HS-5 (cell line): ENCODE measurements at places on chromosomes 13 and 19.
A peak's percentile ranks its signal among the peaks of the same experiment; 100 is the strongest.

DNA sequence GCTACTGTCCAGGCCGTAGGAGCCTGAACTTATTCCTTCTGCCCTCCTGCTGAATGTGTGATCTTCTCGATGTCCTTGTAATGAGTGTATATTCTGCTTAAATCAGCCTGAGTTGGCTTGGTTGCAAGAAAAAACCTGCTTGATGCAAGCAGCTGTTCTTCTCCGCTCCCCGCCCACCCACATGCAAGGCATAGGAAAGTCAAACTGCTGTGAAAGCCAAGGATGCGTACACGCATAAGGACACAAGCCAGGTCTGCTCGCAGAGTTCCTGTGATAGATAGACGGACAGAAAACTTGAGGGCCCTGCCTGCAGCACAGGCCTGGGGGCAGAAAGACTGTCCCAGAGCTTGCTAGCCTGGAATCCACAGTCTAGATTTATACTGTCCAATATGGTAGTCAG lies 101.1 kb downstream of the DNAJC15 start:
- DNase-seq, result no peak

DNA sequence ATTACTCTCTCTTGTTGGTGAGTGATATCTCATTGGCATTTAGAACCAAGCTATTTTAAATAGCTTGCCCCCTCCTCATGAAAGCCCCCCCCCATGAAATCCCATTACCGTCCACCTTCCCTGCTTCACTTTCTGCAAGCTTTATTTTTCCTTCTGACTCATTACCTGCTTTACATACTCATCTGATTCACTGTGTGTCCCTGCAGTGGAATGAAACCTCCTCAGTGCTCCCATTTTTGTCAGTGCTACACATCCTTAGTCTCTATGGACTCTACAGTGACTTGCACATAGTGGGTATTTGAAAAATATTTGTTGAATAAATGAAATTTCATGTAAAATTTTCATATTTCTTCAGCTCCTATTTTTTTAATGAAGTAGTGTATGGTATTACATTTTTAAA lies 62.3 kb downstream of the DOCK9 start:
- DNase-seq, result no peak

- DNase-seq, result no peak
These were observed 24.2 kb downstream of the TEX29 start for GRCh38 chr13:111344471-111345191.

- DNase-seq, result no peak
These were observed 4.1 kb downstream of the SLC10A2 start for GRCh38 chr13:103062079-103062478.

DNA sequence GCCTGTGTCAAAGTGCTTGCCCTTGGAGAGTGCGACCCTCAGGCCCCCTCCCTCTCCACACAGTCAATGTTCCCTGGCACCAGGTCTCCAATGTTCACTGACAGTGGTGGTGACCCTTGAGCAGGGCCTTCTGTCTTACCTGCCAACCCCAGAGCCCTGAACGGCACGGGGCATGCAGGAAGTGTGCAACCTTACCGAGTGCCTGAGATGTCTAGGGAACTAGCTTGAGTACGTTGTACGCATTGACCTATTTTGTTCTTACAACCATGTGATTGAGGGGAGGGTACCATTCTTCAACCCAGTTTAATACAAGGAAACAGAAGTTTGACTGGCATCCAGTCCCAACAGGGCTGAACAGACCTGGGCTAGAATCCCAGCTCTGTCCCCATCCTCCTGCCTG lies 13.2 kb downstream of the MAG start:
- DNase-seq, result no peak

DNA sequence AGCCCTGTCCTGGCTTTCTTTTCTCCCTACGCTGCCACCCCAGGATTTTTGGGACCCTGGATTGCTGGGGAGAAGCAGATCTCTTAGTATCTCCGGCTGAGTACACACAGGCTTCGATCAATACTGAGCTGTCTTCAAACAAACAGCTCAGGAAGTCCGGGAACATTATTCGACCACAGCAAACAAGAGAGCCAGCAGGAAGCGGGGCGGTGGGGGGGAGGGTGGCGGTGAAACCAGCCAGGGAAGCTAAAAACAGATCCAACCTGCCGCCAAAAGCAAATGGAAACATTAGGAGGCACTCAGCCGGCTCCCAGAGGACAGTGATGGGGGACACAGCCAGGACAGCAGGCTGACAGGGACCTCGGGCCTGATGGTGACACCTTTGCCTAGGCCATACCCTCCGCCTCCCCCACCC lies 12.2 kb upstream of the BCAM start:
- DNase-seq, result no peak

DNA sequence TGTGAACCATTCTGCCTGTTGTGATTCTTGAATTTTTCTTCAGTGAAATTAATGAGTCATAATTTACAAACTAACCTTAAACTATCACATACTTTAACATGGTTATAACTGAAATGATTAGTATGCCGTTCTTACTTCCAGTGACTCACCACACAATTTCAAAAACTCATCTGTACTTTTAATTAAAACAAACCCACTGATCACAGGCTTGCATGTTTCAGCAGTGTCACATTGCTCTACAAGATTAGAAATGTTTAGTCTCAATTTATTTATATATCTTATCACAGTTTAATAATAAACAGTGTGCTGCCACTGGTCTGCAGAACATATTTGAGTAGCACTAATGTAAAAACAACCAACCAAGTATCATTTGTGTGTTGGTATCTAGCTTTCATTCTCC lies 2227.9 kb upstream of the PCDH20 start:
- DNase-seq, result no peak

GRCh38 chr19:7337380-7338194 lies 11.2 kb upstream of the ARHGEF18 start:
- DNase-seq, result no peak

DNA sequence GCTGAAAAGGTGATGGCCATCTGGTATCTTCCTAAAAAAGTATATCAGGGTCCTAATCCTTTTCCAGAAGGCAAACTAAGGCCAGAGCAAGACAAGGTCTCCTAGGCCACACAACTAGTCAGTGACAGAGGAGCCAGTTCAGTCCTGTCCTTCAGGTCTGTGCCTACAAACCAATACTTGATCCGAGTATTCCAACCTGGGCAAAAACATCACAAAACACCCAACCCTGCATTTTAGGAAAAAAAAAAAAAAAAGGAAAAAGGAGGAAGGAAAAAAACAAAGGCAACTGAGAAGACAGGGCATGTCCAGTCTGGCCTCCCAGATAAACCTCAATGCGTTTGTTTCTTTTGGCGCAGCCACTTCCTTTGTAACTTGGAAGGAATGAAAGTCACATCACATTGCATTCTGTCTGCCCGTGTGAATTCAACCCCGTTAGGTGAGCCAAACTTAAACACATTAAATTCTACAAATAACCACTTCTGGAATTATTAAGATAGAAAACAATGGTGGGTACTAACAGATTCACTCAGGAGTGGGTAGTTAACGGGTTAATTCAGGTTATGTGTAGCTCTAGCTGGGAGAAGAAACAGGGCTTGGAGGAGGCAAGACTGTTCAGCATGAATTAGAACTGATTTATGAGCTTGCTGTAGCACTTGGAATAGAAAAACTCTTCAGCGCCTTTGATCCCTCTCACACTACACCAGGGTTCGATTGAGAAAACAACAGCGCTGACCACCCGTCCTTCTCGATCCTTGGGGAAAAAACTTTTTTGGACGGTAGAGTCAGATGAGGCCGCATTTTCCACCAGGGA lies 43.0 kb upstream of the HNRNPA1L2 start:
- no peak for DNase-seq

- DNase-seq, result peak; percentile 86
These were observed at the start of gene ZNF700 for GRCh38 chr19:11924886-11925650. Gene ZNF700, plus strand, starts transcription at chr19:11925107. Its CDS starts 104 bp downstream, at chr19:11925211.

DNA sequence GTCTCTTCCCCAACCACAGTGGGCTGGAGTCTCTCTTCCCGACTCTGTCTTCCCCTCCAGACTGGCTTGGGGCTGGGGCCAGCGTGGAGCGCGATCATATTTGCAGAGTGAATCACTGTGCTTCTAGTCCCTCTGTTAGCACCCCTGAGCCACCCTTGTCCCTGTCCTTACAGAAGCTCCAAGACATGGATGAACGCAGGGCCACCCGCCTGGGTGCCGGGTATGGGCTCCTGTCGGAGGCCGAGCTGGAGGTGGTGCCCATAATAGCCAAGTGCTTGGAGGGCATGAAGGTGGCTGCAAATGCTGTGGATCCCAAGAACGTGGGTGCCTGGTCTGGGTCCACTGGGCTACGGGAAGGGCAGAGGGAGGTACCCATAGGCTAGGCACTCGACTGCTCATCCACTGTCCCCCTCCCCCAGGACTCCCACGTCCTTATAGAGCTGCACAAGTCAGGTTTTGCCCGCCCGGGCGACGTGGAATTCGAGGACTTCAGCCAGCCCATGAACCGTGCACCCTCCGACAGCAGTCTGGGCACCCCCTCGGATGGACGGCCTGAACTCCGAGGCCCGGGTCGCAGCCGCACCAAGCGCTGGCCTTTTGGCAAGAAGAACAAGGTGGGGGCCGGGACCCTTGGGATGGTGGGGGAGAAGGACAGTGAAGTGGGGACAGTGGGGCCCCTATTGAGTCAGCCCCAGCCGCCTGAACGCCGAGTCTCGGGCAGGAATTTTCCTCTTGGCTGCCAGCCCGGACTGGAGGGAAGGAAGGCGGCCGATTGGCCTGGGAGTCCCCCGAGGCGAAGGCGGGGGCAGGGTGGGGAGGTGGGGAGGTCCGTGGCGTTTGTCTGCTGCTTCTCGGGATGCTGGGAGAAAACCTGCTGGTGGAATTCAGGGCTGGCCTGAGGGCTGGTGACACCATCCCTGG lies 5.2 kb downstream of the TRIP10 start:
- DNase-seq, result no peak

DNA sequence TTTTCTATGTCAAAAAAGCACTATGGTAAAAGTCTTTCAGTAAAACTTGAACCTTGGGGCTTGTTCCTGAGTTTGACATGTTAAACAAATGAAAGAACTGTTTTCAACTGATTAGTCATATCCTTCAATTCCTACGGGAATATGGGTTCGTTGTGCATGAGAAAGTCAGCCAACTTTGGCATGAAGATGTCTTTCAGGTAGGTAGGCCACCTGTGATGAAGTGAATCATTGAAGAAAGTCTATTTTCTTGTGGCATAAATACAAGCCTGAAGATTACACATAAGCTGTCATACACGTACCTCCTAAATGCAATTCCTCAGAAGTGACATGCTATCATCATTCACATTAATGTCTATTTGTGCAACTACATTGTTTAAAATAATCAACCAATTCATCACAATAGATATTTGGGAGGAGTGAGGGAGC lies 513.0 kb downstream of the IRS2 start:
- no peak for DNase-seq

- DNase-seq, result no peak
These were observed 28.4 kb downstream of the TMTC4 start for GRCh38 chr13:100646030-100646673.

- no peak for DNase-seq
These were observed 752.5 kb upstream of the SGCG start for GRCh38 chr13:22428188-22428828.
